ENCODE measurements at places on chromosomes 4 and X.

DNA sequence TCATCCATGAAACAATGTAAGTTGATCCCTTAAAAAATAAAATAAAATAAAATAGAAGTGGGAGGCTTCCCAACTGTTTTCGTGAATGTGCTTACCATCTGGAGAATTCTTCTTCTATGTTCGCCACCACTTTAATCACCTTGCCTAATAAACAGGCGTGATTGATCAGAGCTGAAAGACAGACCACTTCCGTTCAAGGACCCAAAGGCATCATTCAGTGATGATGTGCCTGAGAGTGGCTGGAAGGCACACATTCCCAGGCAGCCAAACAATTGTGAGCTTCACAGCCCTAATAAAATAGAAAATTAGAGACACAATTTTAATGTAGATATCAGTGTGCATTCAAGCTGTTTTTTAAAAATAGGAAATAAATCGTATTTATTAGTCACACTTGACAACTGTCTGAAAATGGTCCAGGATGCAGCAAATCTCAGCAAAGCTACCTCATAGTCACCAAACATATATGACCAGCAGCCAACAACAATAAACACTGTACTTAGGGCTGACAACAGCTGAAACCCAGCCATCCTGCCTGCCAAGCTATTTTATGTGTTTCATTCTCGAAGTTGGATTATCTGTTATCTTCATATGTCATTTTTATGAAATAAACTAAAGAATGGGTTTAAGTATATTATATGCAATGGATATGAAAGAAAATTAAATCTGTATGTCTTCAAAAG, 163.2 kb upstream of the FAM9B start:
- no peak for DNase-seq

- DNase-seq: no peak
Measured at GRCh38 chr4:128455480-128455879, 167.9 kb upstream of the PGRMC2 start.

- no peak for DNase-seq
Measured at GRCh38 chr4:86472377-86473019, 112.6 kb upstream of the MAPK10 start.

DNA sequence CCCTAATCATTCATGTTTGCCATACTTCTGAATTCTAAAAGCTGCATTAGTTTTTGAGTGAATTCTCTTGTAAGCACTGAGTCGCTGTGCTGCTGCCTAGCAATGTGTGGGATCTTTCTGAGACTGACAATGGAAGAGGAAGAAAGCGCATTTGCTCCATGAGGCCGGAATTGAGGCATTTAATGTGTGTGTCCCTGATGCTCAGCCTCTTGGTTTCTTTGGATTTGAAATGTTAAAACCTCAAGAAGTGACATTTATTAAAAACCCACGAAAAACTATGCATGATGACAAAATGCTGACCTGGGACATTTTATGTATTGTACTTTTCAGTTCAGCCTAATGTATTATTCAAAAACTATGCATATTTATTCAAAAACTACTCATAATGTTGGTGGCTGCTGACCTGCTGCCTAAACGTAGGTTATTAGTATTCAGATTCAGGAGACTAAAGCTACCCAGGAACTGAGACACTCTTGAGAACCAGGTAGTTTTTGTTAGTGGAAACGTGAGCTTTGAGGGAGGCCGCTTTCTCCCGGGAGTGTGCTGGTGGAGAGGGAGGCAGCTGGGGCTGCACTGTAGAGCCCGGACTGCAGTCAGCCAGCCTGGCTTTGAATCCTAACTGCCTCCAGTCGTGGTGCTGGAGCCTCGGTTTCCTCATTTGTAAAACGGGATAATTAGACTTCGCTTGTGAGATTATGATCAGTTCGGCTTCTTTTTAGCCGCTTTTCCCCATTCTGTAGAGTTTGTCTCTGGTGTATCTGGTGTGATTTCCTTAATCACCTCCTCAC, 11.3 kb downstream of the RGS12 start:
- no peak for DNase-seq

DNA sequence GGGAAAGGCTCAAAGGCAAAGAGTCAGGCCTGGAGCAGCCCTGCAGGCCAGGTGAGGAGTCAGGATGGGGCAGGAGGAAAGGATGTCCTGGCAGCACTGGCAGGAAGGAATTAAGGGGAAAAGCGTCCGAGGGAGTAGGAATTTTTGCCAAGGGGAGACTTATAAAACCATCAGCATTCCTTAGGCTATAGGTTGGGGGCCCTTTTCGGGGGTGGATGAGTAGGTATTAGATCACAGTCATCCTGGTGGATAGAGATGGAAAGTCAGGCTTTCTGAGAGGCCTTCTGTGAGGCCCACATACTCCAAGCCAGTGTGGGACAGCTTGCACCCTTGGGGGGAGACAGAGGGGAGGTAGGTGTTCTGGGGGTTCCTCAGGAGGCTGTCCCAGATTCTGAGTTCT, 12.3 kb downstream of the STARD8 start:
- DNase-seq: no peak

GRCh38 chr4:124085561-124086180, 626.9 kb downstream of the ANKRD50 start:
- DNase-seq: no peak

- DNase-seq: no peak
Measured at GRCh38 chr4:92362028-92362427, 58.3 kb downstream of the GRID2 start.

DNA sequence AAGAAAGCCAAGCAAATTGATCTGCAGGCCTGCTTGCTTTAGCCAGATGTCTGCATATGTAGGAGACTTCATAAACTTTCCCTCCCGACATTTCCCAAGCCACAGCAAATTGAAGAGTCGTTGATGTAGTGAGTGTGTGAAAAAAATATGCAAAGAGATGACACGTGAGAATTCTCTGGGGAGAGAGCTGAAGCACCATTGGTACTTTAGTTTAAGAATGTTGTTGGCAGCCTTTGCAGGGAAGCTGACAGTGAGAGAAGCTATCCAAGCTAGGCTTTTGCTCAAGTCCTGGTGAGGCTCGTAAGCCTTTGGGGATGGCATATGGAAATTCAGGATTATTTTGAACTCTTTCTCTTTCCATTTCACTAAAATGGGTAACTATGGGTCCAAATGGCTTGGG, 87.5 kb downstream of the GLRA2 start:
- DNase-seq: no peak

DNA sequence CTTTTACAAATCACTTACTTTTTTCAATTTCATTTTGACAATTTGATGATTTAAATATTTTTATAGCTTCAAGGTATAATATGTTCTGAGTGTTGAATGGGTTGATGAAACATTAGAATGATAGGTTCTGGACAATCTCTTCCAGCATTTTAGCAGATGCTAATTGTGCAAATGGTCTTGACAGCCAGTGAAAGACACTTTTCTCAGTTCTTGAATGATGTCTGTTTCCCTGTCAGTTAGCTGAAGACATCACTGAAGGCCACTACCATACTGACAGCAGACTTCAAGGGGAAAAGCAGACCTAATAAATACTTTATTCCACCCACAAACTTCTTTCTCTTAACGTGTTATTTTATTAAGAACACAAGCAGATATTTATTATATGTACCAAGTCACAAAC, 498.6 kb downstream of the GRXCR1 start:
- DNase-seq: no peak

- DNase-seq: no peak
Measured at GRCh38 chr4:169664615-169665014, 44.2 kb downstream of the CLCN3 start.

DNA sequence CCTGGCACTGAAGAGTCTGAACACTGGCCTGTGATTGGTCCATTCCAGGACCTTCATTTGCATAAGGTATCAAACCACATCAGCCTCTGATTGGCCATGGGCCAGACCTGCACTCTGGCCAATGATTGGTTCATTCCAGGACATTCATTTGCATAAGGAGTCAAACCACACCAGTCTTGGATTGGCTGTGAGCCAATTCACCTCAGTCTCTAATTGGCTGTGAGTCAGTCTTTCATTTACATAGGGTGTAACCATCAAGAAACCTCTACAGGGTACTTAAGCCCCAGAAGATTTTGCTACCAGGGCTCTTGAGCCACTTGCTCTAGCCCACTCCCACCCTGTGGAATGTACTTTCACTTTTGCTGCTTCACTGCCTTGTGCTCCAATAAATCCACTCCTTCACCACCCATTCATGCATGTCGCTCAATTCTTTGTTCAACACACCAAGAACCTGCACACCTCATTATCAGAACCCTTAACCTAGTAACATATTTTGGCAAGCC, 14.2 kb upstream of the HERC5 start:
- DNase-seq: no peak

DNA sequence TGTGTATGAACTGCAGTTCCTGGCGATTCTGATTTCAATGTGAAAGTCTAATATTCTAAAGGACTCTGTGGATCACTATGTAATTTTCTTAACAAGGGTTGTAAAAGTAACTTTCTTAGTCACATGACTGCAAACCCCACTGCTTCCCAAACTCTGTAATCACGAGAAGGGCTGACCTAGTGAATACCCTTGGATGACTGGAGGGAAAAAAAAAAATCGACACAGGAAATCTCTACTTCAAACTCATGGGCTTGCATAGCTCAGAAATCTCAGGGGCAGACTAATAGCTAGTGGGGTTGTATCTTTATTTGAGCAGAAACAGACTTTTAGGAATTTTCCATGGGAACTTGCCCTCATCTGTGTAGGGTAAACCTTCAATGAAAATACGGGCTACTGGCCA, 4.8 kb upstream of the MXRA5 start:
- no peak for DNase-seq

DNA sequence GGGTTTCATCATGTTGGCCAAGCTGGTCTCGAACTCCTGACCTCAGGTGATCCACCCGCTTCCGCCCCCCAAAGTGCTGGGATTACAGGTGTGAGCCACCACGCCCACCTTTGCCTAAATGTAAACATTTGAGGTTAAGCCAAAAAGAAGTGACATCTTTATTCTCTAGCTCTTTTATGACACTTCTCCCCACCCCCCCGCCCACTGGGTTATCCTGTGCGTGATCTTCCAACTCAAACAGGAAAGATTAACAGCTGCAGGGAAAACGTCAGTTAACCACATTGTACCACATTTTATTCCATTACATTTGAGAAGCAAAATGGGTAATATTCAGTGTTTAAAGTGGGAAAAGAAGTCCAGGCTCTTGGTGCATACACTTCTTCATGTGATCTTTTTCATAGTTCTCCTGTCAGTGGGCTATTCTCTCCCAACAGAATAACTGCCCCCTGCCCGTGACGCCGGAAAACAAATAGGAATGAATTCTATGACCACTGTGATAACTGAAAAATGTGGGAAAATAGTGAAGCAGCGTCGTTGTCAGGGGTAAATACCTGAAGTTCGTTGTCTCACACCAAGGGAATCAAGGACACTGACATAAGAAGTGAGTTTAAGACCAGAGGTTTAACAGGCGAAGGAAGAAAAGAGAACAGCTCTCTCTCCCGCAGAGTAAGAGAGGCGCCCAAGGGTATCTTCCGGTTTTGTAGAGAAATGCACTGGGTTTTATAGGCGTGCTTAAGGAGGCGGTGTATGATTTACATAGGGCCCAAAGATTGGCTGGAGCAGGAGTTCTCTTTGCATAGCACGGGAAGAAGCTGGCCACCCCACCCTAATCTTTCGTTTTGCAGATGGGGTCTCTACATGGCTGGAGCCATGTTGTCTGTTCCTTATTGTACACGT, 9.7 kb upstream of the SRD5A3 start:
- no peak for DNase-seq

- no peak for DNase-seq
Measured at GRCh38 chr4:80140194-80140593, 57.1 kb upstream of the PRDM8 start.

DNA sequence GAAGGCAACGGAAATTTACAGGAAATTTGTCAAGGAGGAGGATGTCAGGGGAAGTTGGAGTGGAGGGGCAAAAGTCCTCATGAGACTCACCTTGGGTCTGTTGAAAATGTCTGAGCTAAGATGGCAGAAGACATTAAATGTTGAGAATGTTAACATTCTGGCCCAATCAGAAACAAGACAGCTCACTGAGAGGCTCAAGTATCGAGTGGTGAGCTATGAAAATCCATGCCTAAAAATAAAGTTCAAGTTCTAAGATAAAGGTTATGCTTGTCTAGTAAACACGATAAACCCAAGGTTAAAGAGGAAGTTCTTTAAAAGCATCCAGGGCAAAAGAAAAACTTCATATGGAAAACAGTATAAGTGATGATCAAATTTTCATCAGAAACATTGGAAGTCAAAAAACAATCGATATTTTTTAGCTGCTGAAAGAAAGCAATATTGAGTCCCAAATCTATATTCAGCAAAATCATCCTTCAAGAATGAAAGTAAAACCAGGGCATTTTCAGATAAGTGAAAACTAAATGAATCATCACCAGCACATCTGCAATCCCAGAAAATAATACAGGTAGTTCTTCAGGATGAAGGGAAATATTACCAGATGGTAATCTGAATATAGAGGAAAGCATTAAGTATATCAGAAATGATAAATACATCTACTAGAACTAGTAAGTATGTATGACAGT, 462.4 kb downstream of the TLL1 start:
- no peak for DNase-seq

DNA sequence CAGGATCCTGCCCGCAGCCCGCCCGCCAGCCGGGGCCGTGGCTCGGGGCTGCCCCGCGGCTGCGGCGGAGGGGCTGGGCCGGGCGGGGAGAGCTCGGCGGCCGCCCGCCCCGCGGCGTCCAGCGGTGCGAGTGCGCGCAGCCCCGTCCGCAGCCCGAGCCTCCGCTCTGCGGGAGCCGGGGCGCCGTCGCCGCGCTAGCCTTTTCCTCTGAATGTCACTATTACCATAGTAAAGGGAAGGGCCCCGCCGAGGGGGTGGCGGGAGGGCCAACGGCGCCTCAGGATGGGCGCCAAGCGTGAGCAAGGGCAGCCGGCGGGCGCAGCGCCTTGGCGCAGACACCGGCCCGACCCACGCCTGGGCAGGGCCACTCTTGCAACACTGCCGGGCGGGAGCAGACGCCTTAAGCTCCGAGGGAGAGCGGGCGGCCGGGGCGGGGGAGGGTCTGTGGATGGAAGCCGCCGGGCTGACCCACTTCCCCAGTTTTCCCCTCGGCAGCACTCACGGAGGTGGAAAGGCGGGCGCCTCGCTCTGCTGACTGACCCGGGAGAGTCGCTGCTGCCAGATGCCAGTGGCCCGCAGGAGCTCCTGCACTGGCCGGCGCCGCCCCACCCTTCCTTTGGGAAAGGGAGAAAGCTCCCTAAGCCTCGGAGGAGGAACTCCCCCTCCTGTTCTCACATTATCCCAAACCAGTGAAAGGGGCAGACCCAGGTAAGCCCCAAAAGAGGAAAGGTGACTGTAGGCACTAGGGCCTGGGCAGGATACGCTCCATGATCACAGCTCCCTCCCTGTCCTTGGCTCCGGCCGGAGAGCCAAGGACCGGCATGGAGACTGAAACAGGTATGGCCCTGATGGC, 329.4 kb downstream of the HNRNPD start:
- no peak for DNase-seq

- no peak for DNase-seq
Measured at GRCh38 chr4:110411574-110412011, 64.4 kb upstream of the ENPEP start.

DNA sequence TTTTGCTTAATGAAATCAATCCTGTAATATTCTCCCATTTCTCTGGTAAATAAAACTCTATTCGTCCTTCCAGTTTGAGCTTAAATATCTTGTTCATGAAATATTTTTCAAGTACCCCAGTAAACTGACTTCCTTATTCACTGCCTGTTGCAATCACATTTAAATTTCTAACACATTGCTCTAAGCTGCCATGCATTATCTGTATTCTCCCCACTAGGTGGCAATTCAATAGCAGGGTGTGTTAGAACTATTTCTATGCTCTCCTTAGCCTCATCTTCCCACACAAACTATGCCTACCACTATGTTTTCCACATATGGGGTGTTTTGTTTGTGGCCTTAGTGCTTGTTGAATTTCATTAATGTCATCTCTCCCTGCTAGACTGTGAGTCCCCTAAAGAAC, 377.1 kb upstream of the HS3ST1 start:
- peak; percentile 10 for DNase-seq
